Aorta (tissue), 5 donors: ENCODE measurements at places on chromosomes 1 and 21. TPM values are rescaled to one million over a fixed set of nuclear protein-coding genes. Genes with fewer than 3 reads are reported as not detected.

DNA sequence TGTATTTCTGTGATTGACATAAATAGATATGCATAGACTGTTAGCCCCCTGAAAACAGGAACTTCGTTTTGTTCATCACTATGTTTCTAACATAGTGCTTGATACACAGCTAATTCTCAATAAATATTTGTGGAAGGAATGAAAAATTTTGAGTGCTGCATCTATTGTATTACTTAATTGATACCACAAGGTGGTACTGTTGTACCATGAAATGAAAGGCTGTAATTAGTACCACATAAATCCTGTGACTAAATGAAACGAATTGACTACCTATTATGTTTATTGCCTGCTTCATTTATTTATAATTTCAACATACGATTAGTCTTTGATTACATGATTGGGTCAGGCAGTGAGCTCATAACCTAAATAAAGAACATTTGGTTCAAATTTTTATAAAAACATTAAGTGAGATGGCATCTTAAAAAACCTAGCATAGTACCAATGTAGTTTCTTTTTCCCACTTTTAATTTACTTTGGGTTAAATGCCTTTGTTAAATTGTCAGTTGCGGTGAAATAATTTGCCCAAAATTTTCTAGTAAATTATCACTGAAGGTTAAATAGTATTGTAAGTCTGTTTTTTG lies 15.0 kb upstream of the TGFB2 start:
- no peak for DNase-seq

DNA sequence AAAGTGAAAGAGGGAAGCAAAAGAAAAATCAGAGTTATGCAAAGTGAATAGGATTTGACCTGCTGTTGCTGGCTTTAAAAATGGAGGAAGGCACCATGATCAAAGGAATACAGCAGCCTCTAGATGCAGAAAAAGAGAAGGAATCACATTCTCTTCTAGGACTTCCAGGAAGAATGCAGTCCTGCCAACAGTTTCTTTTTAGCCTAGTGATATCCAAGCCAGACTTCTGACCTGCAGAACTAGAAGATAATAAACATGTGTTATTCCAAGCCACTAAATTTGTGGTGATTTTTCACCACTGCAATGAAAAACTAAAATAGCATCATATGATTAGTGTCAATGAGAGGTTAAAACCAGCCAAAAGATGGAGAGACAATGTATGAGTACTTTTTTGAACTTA lies 101.9 kb upstream of the ADAMTS5 start:
- DNase-seq: no peak

GRCh38 chr1:178659789-178660208 lies 65.2 kb upstream of the RALGPS2 start:
- DNase-seq: no peak

The GBP6 gene
- total RNA-seq: not detected

DNA sequence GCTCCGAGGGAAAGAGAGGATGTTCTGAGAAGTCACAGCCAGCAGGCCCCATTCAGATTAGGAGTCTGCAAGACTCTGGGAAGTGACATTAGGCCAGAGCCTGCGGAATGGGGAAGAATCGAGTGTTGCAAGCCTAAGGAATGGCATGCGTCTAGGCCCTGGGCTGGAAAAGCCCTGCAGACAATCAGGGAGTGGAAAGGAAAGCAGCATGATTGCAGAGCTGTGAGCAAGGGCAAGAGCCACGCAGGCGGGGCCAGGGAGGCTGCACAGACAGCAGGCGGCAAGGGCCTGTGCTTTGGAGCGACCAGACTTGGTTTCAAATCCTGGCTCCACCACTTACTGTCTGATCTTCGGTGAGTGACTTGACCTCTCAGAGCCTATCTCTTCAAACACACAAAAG lies 118.2 kb downstream of the RRAGC start:
- DNase-seq: no peak

DNA sequence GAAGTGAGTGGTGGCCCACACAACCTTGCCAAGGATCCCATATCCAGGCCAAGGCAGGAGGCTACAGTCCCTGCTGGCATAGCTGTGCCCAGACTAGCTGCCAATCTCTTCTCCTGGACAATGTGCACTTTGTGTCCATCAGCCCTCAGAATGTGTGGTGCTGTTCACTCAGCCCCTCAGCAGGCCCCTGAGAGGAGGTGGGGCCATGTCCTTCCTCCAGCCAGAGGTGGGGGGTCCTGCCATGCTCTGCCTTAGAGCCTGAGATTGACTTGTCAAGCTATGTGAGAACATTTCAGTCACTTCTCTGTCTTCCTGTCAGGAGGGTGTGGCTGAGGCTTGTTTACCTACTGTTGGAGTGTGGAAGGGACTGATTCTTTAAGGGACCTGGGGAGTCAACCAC lies 1.4 kb downstream of the NCF2 start:
- no peak for DNase-seq

The AQP10 gene
- total RNA-seq: not detected

The SLC2A5 gene
- total RNA-seq: 17.5 TPM

GRCh38 chr1:30755334-30755733 lies 2.2 kb downstream of the LAPTM5 start:
- DNase-seq: no peak

GRCh38 chr1:11989669-11990068 lies 9.4 kb downstream of the MFN2 start:
- no peak for DNase-seq

DNA sequence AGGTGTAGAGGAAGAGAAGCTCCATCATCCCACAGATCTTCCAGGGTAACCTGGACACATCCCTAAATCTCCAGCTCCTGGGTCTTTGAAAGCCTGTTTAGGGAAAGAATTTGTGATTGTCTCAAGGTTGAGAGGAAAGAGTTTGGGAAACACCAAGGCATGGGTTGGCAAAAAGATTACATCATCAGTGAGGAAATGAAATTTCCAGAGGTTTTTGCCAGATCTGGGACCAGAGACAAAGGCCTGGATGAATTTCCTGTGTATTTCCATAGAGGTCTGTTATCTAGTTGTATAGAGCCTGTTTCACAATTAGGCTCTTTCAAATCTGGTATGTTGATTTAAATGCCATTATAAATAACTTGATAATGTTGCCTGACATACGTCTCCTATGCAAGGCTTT lies 82.3 kb downstream of the GPR89B start:
- no peak for DNase-seq

DNA sequence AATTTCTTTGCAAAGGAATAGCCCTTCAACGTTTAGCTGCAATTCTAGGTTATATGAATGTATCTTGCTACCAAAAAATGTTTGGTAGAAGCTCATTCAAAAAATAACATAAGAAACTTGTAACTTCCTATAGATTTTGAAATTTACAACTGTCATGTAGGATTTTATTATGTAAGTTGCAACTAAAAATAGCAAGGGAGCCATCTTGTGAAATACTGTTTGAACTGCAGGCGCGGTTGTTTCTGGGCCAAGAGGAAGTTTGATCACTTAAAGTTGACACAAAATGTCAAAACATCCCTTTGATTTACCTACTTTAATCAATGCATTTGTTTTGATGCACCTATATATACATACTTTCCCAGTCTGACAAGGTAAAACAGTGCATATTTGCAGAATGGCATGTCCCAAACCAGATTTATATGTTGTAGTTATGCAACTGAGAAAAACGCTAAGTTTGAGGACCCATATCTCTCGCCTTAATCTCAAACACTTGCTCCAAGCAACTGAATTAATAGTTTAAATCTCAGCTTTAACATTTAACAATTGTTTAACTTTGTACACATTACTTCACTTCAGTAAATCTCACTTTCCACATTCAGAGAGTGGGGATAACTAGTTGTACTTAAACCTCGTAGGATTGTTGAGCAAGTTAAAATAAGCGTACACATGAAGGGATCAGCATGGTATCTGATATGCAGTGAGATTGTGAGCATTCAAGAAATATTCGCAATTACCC lies 63.9 kb downstream of the KCNK2 start:
- DNase-seq: no peak

DNA sequence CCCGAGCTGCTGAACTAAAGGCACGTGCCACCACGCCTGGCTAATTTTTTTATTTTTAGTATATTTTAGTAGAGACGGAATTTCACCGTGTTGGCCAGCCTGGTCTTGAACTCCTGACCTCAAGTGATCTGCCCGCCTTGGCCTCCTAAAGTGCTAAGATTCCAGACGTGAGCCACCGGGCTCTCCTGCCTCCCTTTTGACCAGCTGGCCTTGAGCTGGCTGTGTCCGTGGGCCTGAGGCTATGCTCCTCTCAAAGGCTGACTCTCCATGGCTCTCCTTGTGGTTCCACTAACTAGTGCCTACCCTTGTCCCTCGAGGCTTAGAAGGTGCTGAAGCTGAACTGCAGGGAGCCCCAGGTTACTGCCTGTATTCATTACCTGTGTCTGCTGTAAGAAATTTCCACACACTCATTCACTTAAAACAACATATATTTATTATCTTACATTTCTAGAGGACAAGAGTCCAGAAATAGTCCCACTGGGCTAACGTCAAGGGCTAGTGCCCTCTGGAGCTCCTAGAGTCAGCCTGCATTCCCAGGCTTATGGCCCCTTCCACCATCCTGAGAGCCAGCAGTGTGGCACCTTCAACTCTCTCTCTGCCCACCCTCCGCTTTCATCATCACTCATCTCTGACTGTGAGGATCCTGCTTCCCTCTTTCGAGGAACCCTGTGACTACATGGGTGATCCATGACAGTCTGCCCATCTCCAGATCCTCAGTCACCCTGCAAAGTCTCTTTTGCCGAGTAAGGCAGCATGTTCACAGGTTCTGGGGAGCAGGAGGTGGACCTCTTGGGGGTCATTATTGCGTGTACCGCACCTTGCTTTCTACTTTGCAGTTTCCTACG lies 34.9 kb downstream of the ETS2 start:
- no peak for DNase-seq

GRCh38 chr1:148354913-148355308 lies 128.2 kb downstream of the PPIAL4G start:
- DNase-seq: no peak

DNA sequence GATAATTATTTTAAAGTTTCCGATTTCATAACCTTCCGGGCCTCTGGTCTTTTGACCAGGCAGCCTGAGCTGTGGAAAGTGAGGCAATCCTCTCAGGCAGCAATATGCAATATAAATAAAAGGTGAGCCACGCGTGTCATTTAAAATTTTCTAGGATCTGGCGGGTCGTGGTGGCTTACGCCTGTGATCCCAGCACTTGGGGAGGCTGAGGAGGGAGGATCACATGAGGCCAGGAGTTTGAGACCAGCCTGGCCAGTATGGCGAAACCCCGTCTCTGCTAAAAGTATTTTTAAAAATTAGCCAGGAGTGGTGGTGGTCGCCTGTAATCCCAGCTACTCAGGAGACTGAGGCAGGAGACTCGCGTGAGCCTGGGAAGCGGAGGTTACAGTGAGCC lies 546 bp upstream of the ZNF695 start:
- no peak for DNase-seq

DNA sequence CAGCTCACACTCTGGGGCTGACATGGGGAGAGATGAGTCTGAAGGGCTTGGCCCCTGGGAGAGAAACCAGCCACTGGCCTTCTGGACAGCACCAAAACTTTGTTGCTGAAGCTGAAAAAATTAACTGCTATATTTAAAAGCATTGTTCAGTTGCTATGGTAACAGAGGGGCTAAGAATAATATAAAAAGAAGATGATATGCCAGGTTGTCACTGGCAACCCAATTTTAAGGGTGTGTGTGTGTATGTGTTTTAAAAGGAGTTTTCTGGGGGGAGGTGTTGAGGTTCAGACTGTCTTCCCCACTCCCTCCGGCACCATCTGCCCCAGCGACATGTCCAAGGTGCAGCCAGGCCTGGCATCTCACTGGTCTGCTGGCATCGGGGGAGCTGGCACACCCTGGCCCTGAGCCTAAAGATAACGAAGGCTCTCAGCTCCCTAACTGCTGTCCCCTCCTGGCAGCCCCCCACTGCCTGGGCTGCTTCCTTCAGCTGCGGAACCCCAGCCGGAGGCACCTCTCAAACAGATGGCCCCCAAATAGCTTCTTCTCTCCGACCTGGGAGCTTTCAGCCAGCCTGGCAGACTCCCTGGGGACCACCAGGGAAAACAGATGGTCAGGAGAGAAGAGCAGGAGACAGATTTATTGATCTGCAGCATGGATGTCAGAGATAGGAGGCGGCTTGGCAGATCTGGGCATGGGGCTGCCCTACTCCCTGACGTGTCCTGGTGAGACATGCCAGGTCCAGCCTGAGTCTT lies 203.9 kb downstream of the HIVEP3 start:
- no peak for DNase-seq

- peak; percentile 80 for DNase-seq
Measured at GRCh38 chr1:65065524-65066418, 82.2 kb upstream of the AK4 start.

DNA sequence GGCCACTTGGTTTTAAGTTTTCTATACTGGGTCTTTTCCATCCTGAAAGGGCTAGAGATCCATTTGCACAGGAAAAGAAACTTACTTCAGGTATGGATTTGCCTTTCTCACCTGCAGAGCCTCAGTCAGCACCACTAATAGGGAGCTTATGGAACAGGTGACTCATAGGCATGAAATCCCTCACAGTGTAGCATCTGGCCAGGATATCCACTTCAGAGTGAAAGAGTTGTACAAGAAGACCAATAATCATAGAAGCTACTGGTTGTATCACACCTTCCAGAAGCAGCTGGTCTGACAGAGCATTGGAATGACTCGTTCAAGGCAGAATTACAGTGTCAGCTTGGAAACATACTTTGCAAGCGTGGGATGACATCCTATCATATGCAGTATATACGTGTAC lies 26.3 kb upstream of the SYT14 start:
- no peak for DNase-seq

DNA sequence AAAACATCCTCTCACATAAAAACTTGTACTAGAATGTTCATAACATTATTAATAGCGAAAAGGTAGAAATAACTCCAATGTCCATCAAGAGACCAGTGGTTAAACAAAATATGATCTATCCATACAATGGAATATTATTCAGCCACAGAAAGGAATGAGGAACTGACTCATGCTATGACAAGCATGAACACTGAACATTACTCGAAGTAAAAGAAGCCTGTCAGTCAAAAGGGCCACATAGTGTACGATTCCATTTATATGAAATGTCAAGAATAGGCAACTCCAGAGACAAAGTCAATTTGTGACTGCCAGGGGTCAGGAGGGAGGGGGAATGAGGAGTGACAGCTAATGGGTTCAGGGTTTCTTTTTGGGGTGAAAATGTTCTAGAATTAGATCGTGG lies 2.3 kb downstream of the VPS26C start:
- DNase-seq: no peak

The BCAR3 gene
- 24.1 TPM for total RNA-seq

The CD55 gene
- 86.7 TPM for total RNA-seq

DNA sequence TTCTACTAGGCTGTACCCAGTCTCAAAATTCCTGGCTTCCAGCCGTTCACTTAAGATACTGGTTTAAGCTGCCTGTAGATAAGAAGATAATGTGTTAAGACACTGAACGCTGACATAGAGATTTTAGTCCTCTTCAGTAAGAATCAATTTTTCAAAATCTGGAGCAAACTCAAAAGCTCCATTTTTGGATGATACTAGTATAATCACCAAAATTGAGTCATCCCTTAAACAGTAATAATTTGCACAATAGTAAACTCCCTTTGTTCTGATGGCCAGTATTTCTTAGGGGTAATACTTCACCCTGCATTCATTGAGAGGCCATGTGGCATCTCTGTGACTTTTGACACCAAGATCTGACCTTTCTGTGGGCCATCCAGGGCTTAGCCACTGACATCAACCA lies 299.8 kb upstream of the USP25 start:
- no peak for DNase-seq

The LCK gene
- total RNA-seq: 4.6 TPM

- DNase-seq: no peak
Measured at GRCh38 chr1:16117369-16117768, 38.5 kb downstream of the EPHA2 start.
